EH (cell line): ENCODE measurements at places on chromosomes 4 and X.
A peak's percentile ranks its signal among the peaks of the same experiment; 100 is the strongest.

GRCh38 chrX:43019021-43019420, 241.1 kb upstream of the PPP1R2C start:
- DNase-seq = no peak

DNA sequence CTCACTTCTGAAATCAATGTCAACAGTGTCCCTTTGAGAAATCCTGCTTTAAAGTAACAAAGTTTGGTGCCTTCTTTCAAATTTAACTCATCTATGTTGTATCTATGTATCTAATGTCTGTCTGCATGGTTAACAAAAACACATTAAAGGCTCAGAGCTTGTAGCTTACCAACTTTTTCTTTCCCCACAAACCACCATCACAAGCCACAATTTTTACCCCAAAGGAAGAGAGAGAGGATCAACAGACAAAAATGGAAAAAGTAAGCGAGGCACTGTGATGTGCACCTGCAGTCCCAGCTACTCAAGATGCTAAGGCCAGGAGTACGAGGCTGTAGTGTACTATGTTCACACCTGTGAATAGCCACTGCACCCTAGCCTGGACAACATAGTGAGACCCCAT, 17.2 kb downstream of the ATRX start:
- no peak for DNase-seq

GRCh38 chr4:121676345-121677075, 20.3 kb downstream of the ANXA5 start:
- DNase-seq = no peak

GRCh38 chr4:10737337-10737736, 52.8 kb upstream of the CLNK start:
- no peak for DNase-seq

DNA sequence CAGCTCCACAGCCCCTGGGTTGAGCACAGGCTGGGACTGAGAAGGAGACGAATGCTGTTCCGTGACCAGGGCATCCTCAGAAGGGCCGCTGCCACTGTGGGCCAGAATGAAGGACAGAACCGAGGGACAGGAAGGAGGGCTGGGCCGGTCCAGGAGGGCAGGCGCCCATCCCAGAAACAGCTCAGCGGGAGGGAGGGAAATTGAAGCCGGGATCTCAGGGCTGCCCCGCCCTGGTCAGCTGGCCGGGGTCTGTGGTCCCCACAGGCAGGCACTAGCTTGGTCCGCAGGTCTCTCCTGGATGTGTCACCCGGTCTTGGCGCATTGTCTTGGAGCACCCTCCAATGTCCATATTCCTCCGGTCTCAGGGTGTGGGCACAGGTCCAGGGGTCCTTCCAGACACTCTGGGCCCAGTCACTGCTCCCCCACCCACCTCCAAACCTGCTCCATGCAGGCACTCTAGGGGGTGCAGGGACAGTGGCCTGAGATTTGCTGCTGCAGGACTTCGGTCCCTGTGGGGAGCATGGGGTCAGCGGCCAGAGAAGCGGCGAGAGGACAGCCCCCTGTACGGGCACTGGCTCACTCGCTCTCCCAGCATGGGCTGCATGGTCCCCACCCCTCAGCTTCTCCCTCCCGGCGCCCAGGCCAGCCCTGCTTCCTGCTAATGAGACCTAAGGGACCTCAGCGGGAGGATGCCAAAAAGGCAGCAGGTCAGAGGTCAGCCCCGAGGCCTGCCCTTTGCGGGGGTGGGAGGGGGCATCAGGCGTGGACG, 23.9 kb upstream of the MXD4 start:
- DNase-seq = no peak

DNA sequence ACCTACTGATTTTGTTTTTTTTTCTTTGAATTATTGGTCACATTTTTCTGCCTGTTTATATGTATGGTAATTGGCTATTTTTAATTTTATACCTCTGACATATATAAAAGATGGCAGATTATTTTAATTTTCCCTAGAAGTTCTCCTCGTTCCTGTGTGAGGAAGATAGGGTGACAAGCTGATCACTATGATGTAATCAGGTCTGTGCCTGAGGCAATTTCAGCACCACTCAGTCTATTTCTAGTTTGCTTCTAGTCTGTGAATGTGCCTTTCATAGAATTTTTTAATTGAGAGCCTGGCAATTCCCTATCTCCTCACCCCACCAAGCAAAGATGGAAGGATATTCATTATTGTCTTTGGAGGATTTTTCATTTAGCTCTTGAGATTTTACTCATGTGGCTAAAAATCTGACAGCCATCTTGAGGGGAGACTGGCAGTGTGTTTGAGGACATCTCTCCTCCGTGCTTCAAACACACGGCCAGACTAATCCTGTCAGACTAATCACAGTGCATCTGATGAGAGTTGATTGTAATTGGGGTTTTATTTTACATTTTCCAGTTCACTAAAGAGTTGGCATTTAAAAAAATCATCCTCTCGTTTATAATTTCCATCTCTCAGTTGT, 500.3 kb downstream of the TRIML1 start:
- DNase-seq = no peak

DNA sequence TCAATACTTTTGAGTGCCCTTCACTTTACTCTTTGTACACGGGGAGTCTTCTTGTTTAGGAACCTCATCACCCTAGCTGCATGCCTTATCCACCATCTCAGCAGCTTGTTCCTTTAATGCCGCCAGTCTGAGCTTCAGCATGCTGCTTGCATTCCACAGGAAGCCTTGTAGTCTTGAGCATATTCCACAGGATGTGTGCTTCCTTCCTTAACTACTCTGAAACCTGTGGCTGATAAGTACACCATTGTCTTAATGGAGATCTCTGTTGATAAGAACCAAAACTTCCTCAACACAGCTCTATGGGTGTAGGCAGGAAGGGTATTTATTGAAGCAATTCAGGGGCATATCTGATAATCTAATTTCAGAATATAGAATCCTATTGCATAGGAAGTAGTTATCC, 24.4 kb upstream of the CCNI start:
- DNase-seq = peak; percentile 21

- peak; percentile 42 for DNase-seq
Observed at GRCh38 chr4:118917582-118917981, 28.9 kb downstream of the SYNPO2 start.

DNA sequence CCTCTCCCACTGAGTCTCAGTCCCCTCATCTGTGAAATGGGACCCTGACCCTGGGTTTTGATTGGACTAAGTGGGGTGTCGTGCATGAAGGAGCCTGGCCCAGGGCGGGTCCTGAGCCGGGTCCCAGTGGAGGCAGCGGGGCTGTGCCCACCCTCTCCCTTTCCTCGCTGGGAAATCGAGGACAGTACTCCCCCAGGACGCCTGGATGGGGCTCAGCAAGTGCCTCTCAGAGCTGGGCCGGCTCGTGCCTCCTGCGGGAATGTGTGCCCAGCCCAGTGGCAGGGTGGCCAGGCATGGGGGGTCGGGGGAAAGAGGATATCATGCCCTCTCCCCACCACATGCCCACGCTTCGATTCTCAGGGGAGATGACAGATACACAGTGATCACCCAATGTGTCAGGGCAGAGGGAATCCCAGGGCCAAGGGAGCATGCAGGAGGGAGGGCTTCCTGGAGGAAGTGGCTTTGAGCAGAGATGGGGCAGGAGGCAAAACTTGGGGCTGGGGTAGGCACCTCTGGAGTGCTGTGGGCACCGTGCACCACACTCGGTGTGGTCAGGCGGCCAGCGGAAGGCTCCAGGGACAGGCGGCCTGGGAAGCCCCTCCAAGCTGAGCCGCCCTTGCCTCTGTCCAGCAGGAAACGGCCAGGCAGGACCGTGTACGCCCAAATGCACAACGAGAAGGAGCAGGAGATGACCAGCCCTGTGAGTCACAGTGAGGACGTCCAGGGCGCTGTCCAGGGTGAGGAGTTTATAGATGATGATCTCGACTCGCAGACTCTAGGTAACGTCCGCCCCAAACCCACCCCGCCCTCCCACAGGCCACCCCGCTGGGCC, 203.0 kb downstream of the AFAP1 start:
- peak; percentile 42 for DNase-seq

DNA sequence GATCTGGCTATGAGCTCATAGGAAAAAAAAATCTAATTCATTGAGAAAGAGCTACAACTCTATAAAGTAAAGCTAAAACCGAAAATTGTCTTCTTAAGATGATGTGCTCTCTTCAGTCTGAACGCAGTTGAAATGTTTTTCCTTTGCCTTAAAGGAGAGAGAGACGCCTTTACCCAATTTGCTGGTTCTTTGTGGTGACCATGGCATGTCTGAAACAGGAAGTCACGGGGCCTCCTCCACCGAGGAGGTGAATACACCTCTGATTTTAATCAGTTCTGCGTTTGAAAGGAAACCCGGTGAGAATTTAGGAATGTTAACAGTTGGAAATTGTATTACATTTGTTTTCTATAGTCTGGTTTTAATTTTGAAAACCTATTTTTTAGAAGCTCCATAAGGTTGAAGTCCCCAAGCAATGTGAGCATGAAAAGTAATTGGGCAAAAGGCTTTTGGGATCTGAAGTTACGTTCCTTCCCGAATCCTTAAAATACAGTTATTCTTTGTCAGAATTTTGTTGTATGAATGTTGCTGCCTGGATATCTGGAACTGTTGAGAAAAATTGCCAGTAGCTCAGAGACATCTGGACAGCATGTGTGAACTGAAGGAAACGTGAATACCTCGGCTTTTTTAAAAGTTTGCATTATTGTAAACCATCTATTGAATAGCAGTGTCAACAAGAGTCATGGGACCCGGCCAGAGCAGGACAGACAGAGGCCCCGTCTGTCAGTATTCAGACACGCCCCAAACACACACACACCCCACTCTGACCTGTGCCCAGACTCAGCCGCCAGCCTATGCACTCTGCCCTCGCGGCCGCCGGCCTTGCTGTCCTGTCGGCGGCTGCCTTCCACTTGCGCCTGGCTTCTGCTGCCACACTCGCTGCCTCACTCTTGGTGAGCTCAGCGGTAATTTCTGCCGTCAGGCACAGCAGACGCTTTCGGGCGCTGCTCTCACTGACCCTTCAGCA, 9.9 kb downstream of the PIGG start:
- DNase-seq = no peak

DNA sequence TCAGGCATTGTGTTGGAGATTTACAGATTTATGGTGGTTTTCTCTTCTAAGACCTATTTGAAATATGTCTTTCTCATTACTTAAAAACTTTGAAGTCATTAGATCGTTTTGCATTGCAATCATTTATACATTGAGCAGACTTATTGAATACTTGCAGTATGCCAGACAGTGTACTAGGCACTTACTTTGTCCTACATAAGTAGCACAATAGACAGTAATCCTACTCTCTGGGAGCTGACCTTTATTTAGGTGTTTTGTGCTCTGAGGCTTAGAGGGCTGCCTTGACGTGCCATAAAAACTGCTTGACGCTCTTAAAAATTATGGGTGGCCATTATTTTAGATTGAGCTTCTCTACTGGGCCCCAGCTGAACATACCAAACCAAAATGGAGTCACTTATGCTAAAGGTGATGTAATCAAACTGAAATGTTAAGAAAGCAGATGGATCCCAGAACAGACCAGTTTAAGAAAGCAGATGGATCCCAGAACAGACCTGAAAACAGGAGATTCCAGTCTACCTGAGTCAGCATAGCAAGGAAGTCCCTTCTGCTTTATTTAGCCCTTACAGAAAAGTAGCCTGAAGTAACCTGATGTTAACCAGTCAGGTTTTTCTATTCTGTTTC, 42.4 kb downstream of the PTTG2 start:
- peak; percentile 32 for DNase-seq

- DNase-seq = peak; percentile 11
Observed at GRCh38 chr4:183905081-183905592, at the start of gene STOX2. Gene STOX2, plus strand, starts transcription at chr4:183905307. Its CDS starts 1,484 bp downstream, at chr4:183906791.

DNA sequence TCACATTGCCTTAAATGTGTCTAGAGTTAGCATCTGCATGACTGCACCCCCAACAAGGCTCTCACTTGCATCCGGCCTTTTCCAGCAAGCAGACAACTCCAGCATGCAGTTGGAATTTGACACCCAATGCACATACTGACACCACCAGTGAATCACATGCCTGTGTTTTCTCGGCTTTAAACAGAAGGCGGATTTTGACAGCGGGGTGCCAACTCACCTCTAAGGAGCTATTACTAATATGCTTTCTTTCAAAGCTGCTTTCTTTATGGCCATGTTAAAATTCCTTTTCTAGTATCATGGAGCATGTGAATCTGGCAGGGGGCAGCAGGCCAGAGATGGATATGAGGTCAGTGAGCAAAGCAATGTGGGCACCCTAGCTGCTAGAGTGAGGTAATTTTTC, 78.0 kb upstream of the CLNK start:
- peak; percentile 87 for DNase-seq

DNA sequence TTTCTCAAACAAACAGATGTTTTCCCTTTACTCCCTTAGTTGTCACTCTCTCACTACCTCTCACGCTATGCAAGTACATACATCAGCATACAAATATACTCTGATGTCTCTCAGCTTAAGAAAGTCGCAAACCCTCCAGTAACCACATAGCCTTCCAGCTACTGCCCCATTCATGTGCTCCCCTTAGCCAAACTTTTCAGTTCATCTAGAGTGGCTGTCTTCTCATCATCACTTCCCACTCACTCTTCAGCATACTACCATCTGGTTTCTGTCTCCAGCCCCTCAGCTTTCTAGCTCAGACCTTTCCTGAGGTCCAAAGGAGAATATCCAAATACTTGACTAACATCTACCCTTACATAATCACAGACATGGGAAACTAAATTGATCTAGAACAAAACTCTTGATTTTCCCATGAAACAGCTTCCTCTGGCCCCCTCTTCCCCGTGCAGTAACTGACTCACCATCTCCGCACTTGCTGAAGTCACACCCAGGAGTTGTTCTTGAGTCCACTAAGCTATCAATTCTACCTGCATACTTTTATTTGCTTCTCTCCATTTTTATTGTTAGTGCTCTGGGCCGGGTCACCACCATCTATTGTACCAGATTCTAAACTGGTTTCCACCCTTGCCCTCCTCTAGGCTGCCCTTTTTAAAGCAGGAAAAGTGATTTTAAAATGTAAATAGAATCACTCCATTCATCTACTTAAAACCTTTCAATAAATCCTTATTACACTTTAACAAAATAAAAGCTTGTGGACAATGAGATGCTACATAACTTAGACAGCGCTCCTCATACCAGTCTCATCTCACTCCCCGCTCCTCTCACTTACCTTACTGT, 57.2 kb downstream of the CASP6 start:
- DNase-seq = no peak

DNA sequence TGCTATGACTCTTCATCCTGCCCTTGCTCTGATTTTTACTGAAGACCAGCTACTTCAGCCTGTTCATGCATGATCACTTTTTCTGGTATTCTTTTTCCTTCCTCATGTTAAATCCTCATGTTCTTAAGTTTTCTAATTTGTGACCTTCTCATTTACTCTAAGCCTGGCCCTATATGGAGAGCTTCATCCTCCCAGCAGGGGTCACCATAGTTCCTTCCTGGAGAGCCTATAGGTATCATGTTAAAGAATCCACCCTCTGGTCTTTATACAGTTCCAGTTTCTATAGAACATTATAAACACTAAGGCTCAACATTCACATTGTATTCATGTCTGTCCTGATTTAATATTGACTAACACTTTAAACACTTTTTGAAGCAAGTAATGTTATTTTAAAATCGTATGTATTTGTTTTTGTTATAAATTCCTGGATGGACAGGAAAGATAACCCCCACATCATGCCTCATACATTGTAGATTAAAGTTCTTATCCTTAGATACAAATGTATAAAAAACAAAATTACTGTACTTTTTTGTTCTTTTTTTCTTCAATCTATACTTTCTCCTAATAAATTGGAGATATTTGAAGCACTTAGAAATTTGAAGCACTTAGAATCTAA, 53.8 kb upstream of the OTUD4 start:
- peak; percentile 72 for DNase-seq

GRCh38 chr4:152156442-152156841, 379.4 kb downstream of the FBXW7 start:
- DNase-seq = no peak

GRCh38 chr4:38279650-38280322, 319.6 kb downstream of the PTTG2 start:
- no peak for DNase-seq
